ENCODE measurements at places on chromosomes 11 and 22.
A peak's percentile ranks its signal among the peaks of the same experiment; 100 is the strongest.

GRCh38 chr11:14373941-14374646 lies 15.1 kb upstream of the RRAS2 start:
- peak; percentile 30 for DNase-seq

GRCh38 chr11:131649856-131650255 lies 279.4 kb downstream of the NTM start:
- no peak for DNase-seq

- peak; percentile 57 for DNase-seq
These were observed 816 bp downstream of the PDE3B start for GRCh38 chr11:14644226-14645014.

DNA sequence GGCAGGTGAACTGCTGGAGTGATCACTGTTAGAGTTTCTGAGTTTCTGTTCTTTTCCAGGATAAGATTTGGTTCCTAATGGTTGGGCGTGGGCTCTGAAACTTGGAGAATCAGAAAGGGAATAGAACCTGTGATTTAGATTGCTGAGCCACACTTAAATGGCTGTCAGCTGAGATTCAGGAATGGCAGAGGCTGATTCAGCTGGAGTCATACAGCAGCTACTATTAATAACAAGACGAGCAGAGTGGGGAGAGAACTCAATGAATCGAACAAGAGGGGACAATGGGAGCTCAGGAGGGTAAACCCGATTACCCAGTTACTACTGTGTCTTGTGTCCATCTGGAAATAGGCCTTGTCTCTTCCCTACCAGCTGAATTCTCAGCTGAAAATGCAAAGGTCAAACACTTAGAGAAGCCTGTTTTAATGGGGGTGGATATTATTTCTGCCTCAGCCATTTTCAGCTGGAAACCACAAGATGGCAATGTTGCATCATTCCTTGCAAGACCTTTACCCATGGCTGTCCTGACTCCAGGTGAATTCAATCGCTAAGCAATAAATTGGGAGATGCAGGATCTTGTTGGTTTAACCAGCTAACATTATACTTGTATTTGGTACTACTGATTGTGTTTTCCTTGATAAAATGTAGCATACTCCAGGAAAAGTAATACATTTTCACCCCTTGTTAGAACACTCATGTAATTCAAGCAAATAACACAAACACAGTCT lies 104.5 kb upstream of the RAG2 start:
- peak; percentile 53 for DNase-seq

DNA sequence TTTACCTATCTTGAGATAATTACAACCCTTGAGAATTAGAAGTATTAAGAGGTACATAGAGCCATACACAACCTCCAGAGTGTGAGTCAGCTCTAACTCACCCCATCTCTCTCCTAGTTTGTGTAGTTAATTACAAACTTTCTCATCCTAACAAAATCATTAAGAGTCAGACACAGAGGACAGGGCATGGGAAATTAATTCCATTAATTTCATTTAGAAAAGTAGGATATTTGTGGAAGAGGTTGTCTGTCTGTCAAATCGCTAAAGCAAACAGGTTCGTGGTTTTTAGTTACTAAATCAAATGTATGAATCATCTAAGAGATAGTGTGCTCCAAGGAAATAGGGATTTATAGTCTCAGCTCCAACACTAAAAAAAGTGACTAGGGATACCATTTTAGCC lies 1261.4 kb upstream of the TENM4 start:
- DNase-seq, result no peak

DNA sequence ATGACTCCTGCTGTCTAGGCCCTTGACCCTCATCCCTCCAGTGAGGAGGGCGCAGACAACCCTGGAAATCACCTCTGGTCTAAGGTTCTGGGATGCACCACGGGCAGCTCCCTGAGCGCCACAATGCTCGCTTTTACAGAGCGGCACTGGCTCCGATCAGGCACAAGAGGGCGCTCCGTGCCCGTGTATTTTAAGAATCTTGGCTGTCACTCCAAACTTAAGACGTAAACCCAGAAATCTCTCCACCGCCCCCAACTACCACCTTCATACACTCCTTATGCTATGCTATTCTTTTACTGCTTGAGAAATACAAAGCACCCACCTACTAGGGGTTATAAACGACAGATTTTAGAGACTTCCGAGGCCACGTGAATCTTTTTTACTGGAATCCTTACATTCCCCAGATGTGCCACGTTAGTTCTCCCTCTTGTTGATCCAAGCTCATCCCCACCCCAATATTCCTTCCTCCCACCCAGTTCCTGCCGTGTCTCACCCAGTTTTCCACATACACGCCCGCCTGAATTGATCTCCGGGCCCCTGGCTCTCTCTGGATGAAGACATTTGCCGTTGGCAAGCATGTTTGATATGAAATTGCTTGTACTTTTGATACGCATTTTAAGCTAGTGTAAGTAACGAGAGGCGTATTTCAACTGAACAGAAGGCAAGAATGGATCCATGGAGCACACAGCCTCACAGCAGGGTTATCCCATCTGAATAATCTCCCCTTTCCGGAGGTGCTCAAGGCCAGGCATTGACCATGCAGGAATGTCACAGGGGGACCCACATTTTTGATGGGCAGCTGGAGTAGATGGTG lies 453.5 kb downstream of the OPCML start:
- peak; percentile 59 for DNase-seq

GRCh38 chr11:69949327-69949726 lies 128.8 kb upstream of the ANO1 start:
- no peak for DNase-seq

GRCh38 chr11:7613394-7613720 lies 59.9 kb downstream of the CYB5R2 start:
- no peak for DNase-seq

DNA sequence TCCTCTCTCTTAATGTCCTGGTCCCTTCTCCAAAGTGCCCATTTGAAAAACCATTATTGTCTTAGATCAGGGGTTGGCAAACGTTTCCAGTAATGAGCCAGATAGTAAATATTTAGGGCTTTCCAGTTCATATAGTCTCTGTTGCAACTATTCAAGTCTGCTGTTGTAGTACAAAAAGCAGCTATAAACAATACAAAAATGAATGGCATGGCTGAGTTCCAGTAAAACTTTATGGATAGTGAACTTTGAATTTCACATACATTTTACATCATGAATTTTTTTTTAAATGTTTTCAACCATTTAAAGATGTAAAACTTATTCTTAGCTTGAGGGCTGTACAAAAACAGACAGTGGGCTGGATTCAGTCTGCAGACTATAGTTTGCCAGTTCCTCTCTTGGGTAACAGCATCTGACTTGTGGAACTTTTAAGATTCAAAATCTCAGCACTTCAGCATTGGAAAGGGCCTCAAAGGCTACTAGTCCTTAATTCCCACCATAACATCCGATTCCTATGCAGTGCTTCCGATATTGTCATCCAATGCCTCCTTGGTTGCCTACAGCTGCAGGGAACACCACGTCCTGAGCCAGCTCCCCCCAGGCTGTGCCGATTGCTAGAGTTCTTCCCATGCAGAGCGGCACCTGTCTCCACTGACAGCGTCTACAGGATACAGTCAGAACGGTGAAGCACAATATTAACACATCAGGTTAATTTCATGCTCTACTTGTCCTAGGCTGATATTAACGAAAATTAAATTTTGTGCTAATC lies 65.6 kb upstream of the E2F8 start:
- no peak for DNase-seq

DNA sequence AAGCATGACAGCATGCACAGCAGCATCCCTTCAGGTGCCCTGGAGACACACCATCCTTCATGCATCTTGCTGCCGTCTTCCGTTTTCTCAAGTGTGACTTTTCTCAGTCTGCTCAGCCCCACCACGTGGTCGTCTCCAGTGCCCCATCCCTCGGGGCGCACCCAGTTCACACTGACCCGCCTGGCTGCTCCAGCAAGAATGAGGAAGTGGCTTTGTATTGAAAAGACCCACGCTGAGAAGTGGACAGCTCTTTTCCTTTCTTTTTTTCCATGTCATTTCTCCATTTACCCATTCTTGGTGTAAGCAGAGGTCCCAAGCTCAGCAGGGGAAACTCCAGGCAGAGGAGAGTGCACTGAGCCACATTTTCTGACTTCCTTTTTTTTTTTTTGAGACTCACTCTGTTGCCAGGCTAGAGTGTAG lies 14.5 kb downstream of the SERPINH1 start:
- no peak for DNase-seq

GRCh38 chr22:37190262-37190780 lies 2.3 kb upstream of the C1QTNF6 start:
- no peak for DNase-seq

DNA sequence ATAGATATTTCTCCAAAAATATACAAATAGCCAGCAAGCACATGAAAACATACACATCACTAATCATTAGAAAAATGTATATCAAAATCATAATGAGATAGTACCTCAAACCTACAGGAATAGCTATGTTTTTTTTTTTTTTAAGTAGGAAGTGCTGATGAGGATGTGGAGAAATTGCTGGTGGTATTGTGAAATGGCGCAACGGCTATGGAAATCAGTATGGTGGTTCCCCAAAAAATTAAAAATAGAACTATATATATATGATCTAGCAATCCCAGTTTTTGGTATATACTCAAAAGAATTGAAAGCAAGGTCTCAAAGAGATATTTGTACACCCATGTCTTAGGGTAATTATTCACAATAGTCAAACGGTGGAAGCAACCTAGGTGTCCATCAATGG lies 46.0 kb upstream of the HIPK3 start:
- DNase-seq, result no peak

DNA sequence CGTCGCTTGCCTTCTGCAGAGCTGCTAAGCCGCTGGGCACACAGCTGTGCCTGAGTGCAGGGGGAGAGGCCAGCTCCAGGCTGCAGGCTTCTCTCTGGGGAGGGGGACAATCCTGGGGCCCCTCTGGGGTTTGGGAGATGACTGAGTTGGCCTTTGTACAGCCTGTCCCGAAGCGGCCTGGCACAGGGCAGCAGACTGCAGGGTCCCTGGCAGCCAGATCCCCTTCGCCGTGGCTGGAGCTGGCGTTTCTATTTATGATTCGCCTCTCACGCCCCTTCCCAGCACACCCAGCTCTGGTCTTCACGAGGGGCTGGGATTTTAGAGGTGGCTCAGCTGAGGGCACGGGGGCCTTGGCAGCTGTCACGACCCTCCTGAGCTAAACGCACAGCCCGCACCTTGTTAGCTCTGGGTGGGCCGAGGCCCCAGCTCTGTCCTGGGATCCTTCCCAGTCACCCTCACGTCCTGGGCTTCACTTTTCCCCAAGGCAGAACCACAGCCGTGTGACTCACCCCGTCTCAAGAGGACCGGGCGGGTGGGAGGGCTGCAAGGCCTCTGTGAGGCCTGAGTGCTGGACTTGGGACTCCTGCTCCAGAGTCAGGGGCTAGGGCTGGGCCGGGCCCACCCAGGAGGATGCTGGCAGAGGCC lies 18.4 kb downstream of the OSBPL5 start:
- no peak for DNase-seq

DNA sequence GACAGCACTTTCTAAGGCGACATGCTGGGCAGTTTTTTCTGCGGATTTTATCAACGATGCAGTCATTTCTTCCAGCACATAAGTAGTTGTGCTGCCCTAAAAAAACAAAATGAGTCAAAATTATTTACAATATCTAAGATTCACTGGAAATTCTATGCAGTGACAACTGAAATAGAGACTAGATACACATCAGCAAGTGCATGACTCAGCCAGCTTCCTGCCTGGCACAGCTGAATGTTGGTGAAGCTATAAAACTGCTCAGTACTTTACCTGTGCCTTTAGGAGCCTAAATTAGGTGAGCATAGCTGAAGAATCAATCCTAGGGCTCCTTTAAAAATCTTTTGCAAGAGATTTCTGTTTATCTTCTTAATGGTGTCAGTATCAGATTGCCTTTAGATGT lies 37.8 kb downstream of the PGR start:
- no peak for DNase-seq

DNA sequence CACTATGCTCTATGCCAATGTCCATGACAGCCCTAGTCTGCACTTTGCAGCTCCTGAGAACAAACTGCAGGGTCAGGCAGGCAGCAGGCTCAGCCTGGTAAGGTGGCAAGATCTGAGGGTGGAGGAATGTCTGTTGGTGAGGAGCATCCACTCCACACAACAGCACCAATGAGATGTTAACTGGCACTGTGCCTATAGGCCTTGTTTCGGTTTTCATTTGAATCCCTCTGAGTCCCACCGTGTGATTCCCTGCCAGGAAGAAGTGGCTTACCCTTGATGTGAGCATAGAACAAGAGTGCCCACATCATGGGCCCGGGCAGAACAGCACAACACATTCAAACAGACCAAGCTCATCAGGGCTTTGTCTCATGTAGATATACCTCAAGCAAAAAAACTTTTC lies 44.1 kb upstream of the CHRM4 start:
- DNase-seq, result no peak

DNA sequence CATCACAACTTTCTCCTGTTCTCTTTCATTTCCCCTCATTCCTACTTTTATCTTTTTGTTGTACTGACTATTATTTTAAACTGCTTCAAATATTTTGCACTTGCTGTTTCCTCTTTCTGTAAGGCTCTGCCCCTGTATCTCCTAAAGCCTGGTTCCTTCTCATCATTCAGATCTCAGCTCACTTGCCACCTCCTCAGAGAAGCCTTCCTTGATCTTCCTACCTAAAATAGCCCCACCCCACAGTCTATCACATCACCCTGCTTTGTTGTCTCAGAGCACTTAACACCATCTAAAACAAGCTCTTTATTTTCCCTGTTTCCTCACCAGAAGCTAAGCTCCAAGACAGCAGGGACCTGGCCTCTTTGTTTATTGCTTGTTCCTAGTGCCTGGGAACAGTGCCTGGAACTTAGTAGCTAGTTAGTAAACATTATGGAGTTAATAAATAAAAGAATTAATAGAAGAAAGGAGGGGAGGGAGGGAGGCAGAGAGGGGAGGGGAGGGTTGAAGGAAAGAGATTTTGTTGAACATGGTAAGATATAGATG lies 2.5 kb upstream of the STK33 start:
- no peak for DNase-seq

DNA sequence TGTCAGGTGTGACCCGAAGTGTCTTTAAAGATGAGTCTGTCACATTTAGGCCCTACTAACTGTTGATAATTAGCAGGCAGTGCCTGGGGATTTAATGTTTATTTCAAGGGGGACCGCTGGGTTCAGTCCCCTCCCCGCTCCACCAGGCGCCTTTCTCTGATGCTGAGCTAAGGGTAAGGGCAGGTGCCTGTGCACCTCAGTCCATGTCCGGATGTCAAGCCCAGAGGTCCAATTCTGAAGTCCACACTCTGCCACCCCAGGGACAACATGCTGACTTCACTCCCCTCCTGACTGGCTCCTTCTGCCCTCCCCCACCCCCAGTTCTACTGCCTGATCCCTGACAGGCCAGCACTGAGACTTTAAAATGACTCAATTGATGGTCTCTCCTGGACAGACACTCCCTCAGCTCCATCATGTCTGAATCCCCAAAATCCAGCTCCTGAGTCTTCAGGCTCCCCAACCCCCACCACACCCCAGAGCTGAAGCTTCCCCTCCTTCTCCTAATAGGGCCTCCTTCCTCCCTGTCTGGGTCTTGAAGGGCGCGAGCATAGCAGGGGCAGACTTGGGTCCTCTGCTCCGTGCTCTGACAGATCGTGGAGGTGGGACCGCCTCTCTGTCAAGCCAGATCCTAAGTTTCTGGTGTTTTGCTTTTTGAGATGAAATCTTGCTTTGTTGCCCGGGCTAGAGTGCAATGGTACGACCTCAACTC lies 49.8 kb upstream of the ANO1 start:
- no peak for DNase-seq

- DNase-seq, result no peak
These were observed 4.3 kb upstream of the OR51V1 start for GRCh38 chr11:5204787-5205186.
